CD4-positive, alpha-beta T cell treated with Interleukin-6 for 4 hours (primary cell): ENCODE measurements at places on chromosomes 12 and 14.
A peak's percentile ranks its signal among the peaks of the same experiment; 100 is the strongest.

- no peak for DNase-seq
Measured at GRCh38 chr12:26124446-26125399, at the start of gene BHLHE41. TSS of gene BHLHE41 (minus strand) at chr12:26125037. CDS start at chr12:26124779, 258 bp downstream.

DNA sequence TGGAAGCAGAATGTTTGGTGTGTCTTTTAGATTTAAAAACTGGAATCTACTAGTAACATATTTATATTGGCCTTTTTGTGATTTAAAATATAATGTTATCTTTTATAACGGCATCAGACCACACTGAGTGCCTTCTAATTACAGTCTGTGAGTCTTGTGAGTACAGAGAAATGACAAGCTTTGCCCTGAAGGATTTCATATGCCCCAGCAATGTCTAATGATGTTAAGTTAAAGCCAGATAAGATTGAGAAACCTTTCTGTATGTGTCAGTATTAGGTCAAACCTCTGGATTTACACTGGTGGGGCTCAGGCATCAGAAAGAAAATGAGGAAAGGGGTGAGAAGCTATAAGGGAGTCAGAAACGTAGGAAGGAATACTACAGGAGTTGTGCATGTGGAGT, 25.2 kb downstream of the PLEKHA5 start:
- DNase-seq: no peak

DNA sequence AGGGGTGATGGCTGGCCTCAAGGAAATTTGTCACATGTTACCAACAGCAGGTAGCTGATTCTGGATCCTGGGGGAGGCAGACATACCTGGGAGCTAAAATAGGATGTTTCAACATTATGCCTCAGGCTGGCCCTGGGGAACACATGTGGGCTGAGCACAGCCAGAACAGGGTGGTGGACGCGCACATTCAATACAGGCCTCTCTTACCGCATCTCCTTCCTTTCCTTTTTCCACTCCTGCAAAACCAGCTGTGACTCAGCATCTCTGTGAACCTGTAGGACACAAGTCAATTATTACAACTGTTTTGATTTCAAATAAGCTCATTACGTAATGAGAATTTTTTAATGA, 61.0 kb downstream of the NT5DC3 start:
- DNase-seq: no peak

- DNase-seq: no peak
Measured at GRCh38 chr14:90111895-90112534, 50.2 kb downstream of the KCNK13 start.

DNA sequence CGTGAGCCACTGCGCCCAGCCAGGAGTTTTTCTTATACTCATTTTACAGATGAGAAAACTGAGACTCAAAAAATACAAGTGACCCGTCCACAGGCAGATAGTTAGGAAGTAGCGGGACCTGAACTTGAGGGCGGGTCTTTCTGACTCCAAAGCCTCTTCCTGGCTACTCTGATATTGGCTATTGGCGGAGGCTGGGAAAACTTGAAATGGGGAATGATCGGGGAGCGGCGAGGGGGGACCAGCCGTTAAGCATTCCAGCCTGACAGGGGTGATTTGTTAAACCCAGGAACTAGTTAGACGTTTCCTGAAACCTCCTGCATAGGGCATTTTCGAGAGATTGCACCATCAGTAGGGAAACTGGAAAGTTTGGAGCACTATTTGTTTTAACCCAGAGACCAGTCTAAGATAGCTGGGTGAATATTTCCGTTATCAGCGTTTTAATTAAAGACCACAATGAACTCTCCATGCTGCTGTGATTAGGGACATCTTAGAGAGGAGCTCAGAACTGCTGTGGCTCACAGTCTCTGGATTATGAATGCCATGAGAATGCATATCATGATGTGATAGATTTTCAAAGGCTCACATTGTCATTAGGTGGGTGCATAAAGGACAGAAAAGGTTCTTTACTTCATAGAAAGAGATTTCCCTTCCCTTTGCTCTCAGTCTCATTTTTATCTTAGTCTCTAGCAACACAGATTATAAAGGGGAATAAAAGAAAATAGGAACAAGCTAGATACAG, 2.5 kb downstream of the NR1H4 start:
- DNase-seq: no peak

GRCh38 chr12:106176560-106176959, 37.8 kb upstream of the NUAK1 start:
- no peak for DNase-seq

DNA sequence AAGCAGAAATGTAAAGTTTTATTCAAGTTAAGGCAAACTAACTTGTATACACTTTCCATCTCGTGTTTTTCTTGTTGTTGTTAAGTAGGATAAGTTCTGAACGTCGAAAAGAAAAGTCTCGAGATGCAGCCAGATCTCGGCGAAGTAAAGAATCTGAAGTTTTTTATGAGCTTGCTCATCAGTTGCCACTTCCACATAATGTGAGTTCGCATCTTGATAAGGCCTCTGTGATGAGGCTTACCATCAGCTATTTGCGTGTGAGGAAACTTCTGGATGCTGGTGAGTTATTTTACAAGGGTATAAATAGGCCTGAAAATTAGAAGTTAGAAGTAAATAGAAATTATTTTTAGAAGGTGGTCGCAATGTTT, 25.0 kb downstream of the HIF1A start:
- peak; percentile 19 for DNase-seq

GRCh38 chr14:105021656-105022275, 883 bp upstream of the CDCA4 start:
- DNase-seq: peak; percentile 58

DNA sequence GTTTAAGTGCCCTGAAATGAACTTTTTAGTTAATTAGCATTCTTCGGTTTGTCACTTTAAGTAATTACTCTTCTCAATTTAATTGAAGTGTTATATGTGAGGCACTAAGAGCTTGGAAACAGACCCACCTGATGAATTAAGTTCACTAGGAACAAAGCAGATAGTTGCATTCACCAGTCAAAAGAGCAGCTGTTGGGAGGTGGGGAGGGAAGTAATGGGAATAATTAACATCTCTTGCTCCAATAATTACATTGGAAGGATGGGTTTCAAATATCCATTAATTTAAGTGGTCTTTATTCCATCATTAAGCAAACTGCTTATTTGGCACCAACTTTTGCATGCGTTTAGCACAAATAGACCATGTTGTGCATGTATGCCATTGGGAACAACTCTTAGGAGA, 667.2 kb downstream of the GALC start:
- no peak for DNase-seq

- DNase-seq: no peak
Measured at GRCh38 chr14:53630336-53630735, 326.3 kb downstream of the BMP4 start.

- DNase-seq: no peak
Measured at GRCh38 chr12:130433834-130434233, 96.1 kb downstream of the PIWIL1 start.

DNA sequence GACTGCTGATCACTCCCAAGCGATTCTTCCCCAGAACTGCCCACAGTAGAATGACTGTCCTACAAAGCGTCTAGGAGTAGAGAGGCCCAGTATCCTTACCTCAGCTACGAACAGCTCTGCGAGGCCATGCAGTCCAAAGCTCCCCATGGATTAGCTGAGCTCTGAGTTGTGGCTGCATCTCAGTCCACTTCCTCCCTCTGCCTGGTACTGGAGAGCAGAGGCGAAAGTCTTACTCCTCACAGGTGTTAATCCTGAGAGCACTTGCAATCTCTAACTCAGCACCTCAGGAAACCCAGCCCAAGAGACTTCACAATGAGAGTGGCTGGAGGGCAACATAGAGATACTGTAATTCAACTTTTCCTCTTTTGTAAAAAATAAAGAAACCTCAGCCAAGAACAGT, 493.1 kb downstream of the BCAT1 start:
- DNase-seq: no peak

GRCh38 chr14:92596331-92596907, 82.8 kb downstream of the RIN3 start:
- DNase-seq: no peak

DNA sequence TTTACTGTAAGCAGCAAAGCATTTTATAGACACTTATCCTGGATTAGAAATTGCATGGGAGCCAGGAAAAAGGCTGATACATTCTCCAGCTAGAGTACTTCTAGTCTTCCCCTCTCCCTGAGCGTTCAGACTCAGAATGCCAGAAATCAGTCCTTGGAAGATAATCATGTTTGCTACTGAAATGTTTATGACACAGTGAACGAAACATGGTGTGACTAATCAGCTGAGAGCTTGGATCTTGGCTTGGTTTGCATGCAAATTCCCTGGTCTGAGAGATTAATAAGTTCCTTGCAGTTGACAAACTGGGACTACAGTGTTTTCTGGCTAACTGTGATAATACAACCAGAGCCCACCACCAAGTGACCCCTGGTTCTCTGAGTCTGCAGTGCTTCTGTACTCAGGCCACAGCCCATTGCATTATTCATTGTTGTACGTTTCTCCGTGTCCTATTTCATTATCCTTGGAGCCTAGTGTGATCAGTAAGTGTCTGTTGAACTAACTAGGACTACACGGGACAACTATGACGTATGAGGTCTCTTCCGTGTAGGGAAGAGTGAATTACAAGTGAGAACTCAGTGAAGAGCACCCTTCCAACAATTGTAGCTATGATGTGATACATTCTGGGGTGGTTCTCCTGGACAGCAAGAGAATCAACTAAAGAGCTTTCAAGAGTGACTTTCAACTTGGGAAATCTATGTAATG, 34.6 kb upstream of the EVL start:
- DNase-seq: no peak

- no peak for DNase-seq
Measured at GRCh38 chr12:117400912-117401311, 39.5 kb upstream of the NOS1 start.

GRCh38 chr14:24463884-24464785, 21.6 kb upstream of the SDR39U1 start:
- no peak for DNase-seq

DNA sequence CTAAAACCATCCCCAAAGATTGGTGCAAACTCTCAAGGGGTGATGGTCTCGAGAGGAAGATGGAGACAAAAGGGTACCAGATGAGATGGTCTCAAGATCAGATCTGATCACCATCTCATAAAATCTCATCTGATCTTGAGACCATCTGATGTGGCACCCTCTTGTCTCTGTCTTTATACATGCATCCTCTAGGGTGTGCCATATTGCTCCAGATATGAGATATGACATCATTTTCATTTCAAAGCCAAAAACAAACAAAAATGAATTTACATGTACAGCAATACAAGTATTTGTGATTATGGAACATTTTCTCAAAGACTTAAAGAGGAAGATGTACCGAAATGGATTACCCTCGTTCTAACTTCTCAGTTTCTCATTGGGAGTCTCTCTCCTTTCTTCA, 787.2 kb downstream of the GALC start:
- no peak for DNase-seq

DNA sequence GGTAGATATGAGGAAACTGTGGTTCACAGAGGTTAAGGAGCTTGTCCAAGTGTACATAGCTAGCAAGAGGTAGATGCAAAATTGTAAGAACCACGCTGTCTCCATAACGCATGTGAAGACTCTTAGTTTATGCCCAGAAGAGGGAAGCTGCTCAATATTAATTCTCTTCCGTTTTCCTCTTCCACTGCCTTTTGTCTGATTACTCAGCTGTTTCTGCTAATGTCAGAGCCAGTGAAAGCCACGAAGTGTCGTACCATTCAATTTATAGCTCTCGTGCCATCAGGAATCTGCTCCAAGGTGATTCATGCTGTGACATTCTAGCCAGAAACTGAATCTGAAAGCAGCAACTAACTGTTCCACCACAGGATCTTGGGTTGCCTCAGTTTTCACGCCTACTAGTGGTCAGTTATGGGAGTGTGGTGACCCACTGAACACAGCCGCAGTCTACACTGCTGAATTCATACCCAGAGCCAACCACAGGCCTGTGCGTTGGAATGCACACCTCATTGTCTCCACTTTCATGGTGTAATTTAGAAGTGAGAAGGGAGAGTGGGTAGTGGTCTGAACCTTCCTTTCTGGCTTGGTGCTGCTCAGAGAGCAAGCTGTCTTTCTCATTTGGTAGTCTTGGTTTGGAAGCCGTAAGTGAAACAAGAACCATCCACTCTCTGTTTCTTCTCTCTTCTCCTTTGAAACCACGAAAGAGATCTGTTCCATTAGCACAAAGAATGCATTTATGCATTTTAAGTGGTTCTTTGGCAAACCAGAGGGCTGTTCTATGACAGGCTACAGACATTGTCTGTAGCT, 74.2 kb upstream of the NAP1L1 start:
- peak; percentile 59 for DNase-seq
